Uterus (tissue), 4 donors: ENCODE measurements at places on chromosomes 13 and 19. TPM values are rescaled to one million over a fixed set of nuclear protein-coding genes. Genes with fewer than 3 reads are reported as not detected.
A peak's percentile ranks its signal among the peaks of the same experiment; 100 is the strongest.

DNA sequence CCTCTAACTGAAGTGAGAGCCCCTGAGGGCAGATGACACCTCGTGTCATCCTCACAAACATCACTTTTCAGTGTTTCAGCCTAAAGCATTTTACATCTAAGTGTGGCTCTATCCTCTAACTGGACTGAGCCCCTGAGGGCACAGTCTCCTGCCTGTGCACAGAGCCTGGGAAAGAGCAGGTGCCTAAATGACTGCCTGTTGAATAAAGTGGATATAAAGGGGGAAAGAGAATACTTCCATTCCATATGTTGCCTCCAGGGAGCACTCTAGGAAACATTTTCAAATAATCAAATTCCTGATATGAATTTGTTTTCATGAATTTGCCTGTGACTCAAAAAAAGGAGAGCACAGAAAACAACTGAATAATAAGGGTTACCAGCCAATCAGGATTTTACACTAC lies 32.2 kb downstream of the CNMD start:
- no peaks in the 10 kb centered on the region for H3K27me3 ChIP-seq
- DNase-seq: no peak
- H3K4me1 ChIP-seq: no peaks in the 10 kb centered on the region
- no peak overlapping the region for H3K4me3 ChIP-seq

- DNase-seq: no peak
- H3K4me1 ChIP-seq: peaks cover 3% of the 10 kb centered on the region
- no peaks in the 10 kb centered on the region for H3K36me3 ChIP-seq
- H3K4me3 ChIP-seq: no peak overlapping the region
- no peaks in the 10 kb centered on the region for H3K27me3 ChIP-seq
These were observed 230.5 kb downstream of the LACC1 start for GRCh38 chr13:44110091-44110621.

DNA sequence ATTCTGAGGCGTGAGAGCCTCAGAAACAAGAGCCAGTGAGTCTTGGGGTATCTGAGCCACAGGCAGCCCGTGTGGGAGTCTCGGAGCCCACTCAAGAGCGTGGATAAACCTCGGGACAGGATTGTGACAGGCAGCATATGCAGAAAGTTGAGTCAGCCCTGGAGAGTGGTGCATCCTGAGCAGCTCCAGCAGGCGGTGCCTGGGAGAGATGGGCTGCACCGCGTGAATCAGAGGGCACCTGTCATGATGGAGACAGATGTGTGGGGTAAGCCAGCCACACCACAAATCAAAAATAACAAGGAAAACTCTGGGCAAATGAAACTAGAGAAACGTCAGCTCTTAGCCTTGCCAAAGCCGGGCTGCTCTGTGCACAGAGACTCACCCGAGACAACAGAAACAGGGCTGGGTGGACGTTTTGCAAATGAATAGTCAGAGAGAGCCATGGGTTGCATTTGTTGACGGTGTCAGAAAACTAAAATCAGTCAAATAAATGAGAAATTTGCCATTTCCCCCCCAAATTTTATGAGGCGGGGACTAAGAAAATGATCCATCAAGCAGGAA lies 30.0 kb upstream of the POP4 start:
- H3K4me3 ChIP-seq: no peak overlapping the region
- H3K27ac ChIP-seq: no peak overlapping the region
- H3K27me3 ChIP-seq: no peaks in the 10 kb centered on the region
- no peak for DNase-seq
- no peaks in the 10 kb centered on the region for H3K4me1 ChIP-seq

PTGER1 gene
- total RNA-seq: 0.30 TPM

DNA sequence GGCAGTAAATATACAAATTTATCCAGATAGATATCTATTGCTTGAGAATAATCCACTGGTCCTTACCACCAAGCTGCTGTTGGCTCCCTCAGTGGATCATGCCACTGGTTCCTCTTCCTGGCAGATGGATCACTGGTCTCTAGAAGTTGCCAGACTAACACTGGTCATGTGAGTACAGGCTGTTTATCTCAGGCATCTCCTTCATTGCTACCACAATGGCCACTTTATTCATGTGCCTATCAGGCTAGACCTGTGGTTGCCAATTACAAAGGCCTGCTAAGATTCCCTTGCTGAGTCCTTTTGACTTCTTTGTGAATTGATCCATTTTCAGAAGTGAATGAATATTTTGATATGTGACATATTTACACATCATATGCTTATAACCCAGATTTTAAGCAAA lies 1659.5 kb upstream of the PCDH20 start:
- H3K36me3 ChIP-seq: no peaks in the 10 kb centered on the region
- no peak overlapping the region for H3K4me3 ChIP-seq
- no peak for DNase-seq
- H3K27ac ChIP-seq: no peak overlapping the region

GRCh38 chr13:63044589-63045313 lies 1629.1 kb upstream of the PCDH20 start:
- no peak for DNase-seq
- H3K27me3 ChIP-seq: no peaks in the 10 kb centered on the region
- no peaks in the 10 kb centered on the region for H3K4me1 ChIP-seq
- H3K4me3 ChIP-seq: no peak overlapping the region

- H3K27me3 ChIP-seq: no peaks in the 10 kb centered on the region
- H3K27ac ChIP-seq: no peak overlapping the region
- H3K36me3 ChIP-seq: no peaks in the 10 kb centered on the region
- no peak overlapping the region for H3K4me3 ChIP-seq
These were observed 226.4 kb downstream of the PCDH17 start for GRCh38 chr13:57857945-57858344.

DNA sequence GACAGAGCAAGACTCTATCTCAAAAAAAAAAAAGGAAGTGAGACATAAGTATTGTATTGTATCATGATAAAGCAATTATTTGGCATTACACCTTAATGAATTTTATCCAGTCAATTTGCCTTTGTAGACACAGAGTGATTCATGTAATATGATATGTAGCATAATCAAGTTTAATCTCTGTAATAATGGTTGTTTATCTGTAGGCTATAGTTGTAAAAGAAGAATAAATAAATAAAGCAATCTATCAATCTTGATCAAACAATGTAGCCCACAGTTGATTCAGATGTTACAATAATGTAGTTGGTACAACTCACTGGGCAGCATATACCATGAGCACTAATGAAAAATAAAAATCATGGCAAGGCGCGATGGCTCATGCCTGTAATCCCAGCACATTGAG lies 28.5 kb upstream of the CEACAM20 start:
- H3K27ac ChIP-seq: no peak overlapping the region
- H3K4me1 ChIP-seq: no peaks in the 10 kb centered on the region
- H3K36me3 ChIP-seq: no peaks in the 10 kb centered on the region
- no peaks in the 10 kb centered on the region for H3K27me3 ChIP-seq
- DNase-seq: no peak

GRCh38 chr19:3801412-3802096 lies 15.4 kb upstream of the MATK start:
- no peak for DNase-seq
- H3K4me1 ChIP-seq: no peaks in the 10 kb centered on the region
- no peak overlapping the region for H3K27ac ChIP-seq
- H3K36me3 ChIP-seq: no peaks in the 10 kb centered on the region
- H3K27me3 ChIP-seq: no peaks in the 10 kb centered on the region

- no peak overlapping the region for H3K4me3 ChIP-seq
- peaks cover 8% of the 10 kb centered on the region for H3K4me1 ChIP-seq
- H3K27ac ChIP-seq: no peak overlapping the region
- no peak for DNase-seq
- no peaks in the 10 kb centered on the region for H3K27me3 ChIP-seq
- H3K36me3 ChIP-seq: no peaks in the 10 kb centered on the region
These were observed 3.1 kb downstream of the CA11 start for GRCh38 chr19:48642862-48643261.

ZNF846 gene
- 50.3 TPM for total RNA-seq

- H3K36me3 ChIP-seq: no peaks in the 10 kb centered on the region
- H3K4me3 ChIP-seq: peak overlapping the region; percentile 21
- no peaks in the 10 kb centered on the region for H3K4me1 ChIP-seq
- H3K27ac ChIP-seq: peak overlapping the region; percentile 83
- peak; percentile 70 for DNase-seq
These were observed 15.4 kb upstream of the IRGC start for GRCh38 chr19:43700395-43701000.

DNA sequence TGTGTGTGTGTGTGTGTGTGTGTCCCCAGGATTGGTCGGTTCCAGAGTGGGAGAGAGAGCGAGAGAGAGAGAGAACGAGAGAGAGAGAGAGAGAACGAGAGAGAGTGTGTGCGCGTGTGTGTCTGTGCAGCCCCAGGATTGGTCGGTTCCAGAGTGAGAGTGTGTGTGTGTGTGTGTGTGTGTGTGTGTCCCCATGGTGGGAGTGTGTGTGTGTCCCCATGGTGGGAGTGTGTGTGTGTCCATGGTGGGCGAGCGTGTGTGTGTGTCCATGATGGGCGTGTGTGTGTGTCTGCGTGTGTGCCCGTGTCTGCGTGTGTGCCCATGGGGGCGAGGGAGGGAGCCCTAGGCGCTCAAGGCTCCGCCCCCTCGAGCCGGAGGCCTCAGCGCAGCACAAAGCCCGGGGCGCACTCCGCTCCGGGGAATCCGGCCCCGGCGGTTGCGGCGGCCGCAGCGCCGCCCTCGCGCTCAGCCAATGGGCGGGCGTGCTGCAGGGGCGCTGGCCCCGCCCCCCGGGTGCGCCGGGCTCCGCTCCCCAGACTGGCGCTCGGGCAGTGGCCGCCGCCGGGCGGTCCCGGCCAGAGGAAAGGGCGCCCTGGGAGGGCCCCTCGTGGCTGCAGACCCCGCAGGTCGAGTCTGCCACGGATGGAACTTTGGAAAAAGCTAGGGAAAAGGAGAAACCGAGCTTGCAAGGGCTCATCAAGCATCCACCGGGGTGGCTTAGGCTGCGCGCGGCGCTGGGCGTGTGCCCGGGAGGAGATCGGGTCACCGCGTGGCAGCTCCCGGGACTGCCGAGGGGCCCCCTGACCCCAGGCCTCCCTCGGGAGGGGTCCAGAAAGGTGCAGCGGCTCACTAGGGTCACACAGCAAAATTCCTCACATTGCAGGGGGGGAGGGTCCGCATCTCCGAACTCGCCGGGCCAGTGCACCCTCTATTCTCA lies 96.2 kb downstream of the INSR start:
- no peaks in the 10 kb centered on the region for H3K27me3 ChIP-seq
- peak; percentile 94 for DNase-seq
- no peaks in the 10 kb centered on the region for H3K4me1 ChIP-seq
- H3K4me3 ChIP-seq: peak overlapping the region; percentile 89

ZNF568 gene
- total RNA-seq: 2.4 TPM

GRCh38 chr13:94716016-94716415 lies 3.7 kb upstream of the SOX21 start:
- no peak overlapping the region for H3K4me3 ChIP-seq
- H3K27me3 ChIP-seq: no peaks in the 10 kb centered on the region
- no peak overlapping the region for H3K27ac ChIP-seq
- no peaks in the 10 kb centered on the region for H3K36me3 ChIP-seq

SLITRK5 gene
- not detected for total RNA-seq

- H3K4me1 ChIP-seq: no peaks in the 10 kb centered on the region
- H3K27ac ChIP-seq: no peak overlapping the region
- no peak for DNase-seq
- no peaks in the 10 kb centered on the region for H3K36me3 ChIP-seq
- H3K27me3 ChIP-seq: peaks cover 4% of the 10 kb centered on the region
- H3K4me3 ChIP-seq: no peak overlapping the region
These were observed 38.6 kb upstream of the CD33 start for GRCh38 chr19:51186323-51186722.

GRCh38 chr19:50312967-50313811 lies 16.0 kb downstream of the KCNC3 start:
- DNase-seq: no peak
- H3K27ac ChIP-seq: no peak overlapping the region
- no peak overlapping the region for H3K4me3 ChIP-seq
- H3K4me1 ChIP-seq: no peaks in the 10 kb centered on the region

- H3K36me3 ChIP-seq: no peaks in the 10 kb centered on the region
- H3K27me3 ChIP-seq: no peaks in the 10 kb centered on the region
- no peaks in the 10 kb centered on the region for H3K4me1 ChIP-seq
- H3K4me3 ChIP-seq: no peak overlapping the region
- DNase-seq: no peak
These were observed 15.1 kb downstream of the CC2D1A start for GRCh38 chr19:13920940-13921747.

- H3K27ac ChIP-seq: no peak overlapping the region
- H3K27me3 ChIP-seq: no peaks in the 10 kb centered on the region
- DNase-seq: no peak
- H3K4me3 ChIP-seq: no peak overlapping the region
- no peaks in the 10 kb centered on the region for H3K4me1 ChIP-seq
These were observed 162.1 kb upstream of the TMTC4 start for GRCh38 chr13:100836711-100837110.

GRCh38 chr19:55131421-55131820 lies 14.0 kb upstream of the PPP1R12C start:
- no peaks in the 10 kb centered on the region for H3K36me3 ChIP-seq
- H3K4me3 ChIP-seq: no peak overlapping the region
- DNase-seq: no peak
- no peaks in the 10 kb centered on the region for H3K4me1 ChIP-seq
- H3K27ac ChIP-seq: no peak overlapping the region
- H3K27me3 ChIP-seq: no peaks in the 10 kb centered on the region

GRCh38 chr19:4115050-4115817 lies 8.7 kb downstream of the MAP2K2 start:
- no peak overlapping the region for H3K4me3 ChIP-seq
- H3K4me1 ChIP-seq: peaks cover 4% of the 10 kb centered on the region
- no peak overlapping the region for H3K27ac ChIP-seq
- H3K36me3 ChIP-seq: no peaks in the 10 kb centered on the region
- no peaks in the 10 kb centered on the region for H3K27me3 ChIP-seq
